ENCODE measurements at places on chromosomes 7 and 10.

- DNase-seq: no peak
These were observed 180.0 kb downstream of the HDAC9 start for GRCh38 chr7:18675579-18675978.

- DNase-seq: no peak
These were observed 26.9 kb downstream of the VPS41 start for GRCh38 chr7:38881947-38882684.

GRCh38 chr10:18140957-18141845 is 977 bp downstream of the CACNB2 start:
- no peak for DNase-seq

- DNase-seq: no peak
These were observed 3.9 kb upstream of the SPAG6 start for GRCh38 chr10:22341190-22341925.

DNA sequence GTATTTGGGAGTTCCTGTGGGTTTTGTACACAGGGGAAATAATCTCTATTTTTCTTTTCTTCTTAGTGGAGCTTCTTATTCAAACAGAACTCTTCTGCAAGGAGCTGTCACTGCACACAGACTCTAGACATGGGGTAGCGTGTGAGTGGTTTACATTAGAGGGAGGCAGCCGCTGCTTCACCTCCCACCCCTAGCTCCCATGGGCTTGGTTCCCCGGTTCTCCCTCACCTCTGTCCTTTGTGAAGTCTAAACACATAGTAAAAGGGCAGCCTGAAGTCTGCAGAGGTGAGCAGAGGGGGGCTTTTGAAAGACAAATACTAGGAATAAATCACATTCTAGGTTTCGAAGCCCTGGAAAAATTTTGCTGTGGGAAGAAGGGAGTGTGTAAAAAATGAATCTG is 5.5 kb downstream of the ASB4 start:
- DNase-seq: no peak

DNA sequence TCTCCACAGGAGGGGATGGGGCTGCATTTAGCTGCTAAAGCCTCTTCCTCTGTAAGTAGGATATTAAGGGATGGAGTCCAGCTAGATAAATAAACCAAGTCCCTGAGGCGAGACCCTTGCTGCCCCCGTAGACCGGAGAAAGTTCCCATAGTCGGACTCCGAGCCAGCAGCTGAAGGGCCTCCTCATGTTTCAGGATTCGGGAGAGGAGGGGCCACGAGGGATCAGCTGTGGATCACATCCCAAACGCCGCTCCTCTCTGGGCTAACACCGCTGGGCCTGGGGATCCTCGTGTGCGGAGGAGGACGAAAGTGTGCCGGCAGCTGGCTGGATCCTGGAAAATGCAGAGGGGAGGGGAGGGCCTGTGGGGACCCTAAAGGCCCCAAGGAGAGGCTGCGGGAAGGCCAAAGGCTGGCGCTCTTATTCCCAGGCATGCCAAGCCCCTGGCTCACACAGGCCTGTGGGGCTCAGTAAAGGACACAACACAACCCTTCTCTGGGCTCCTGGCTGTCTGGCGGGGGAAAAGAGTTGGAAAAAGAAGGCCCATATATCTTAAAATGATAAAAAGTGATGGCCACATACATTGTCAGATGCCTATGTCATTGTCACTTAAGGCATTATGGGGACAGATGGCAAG is 82.5 kb upstream of the TMEM72 start:
- no peak for DNase-seq

- DNase-seq: no peak
These were observed 100.2 kb upstream of the PRSS58 start for GRCh38 chr7:142357953-142358520.

Measured in T-helper 2 cell (primary cell).